Natural killer cell (primary cell): ENCODE measurements at places on chromosomes 5 and 9. TPM values are rescaled to one million over a fixed set of nuclear protein-coding genes. Genes with fewer than 3 reads are reported as not detected.

The DNLZ gene
- 28.9 TPM for total RNA-seq

The RELL2 gene
- total RNA-seq: 5.7 TPM

The PDZD2 gene
- total RNA-seq: 0.66 TPM

The DND1 gene
- 0.90 TPM for total RNA-seq

GRCh38 chr5:35372482-35372881 is 142.2 kb upstream of the PRLR start:
- DNase-seq: no peak

- DNase-seq: no peak
Measured at GRCh38 chr5:158177146-158177545, 318.2 kb upstream of the CLINT1 start.

- no peak for DNase-seq
Measured at GRCh38 chr9:2336055-2336454, 285.5 kb upstream of the VLDLR start.

- no peak for DNase-seq
Measured at GRCh38 chr9:134355561-134356279, 29.5 kb downstream of the RXRA start.
